ENCODE measurements at places on chromosomes 1 and 21.
A peak's percentile ranks its signal among the peaks of the same experiment; 100 is the strongest.

GRCh38 chr1:236565530-236565929 lies 38.8 kb downstream of the HEATR1 start:
- no peak for ATAC-seq

DNA sequence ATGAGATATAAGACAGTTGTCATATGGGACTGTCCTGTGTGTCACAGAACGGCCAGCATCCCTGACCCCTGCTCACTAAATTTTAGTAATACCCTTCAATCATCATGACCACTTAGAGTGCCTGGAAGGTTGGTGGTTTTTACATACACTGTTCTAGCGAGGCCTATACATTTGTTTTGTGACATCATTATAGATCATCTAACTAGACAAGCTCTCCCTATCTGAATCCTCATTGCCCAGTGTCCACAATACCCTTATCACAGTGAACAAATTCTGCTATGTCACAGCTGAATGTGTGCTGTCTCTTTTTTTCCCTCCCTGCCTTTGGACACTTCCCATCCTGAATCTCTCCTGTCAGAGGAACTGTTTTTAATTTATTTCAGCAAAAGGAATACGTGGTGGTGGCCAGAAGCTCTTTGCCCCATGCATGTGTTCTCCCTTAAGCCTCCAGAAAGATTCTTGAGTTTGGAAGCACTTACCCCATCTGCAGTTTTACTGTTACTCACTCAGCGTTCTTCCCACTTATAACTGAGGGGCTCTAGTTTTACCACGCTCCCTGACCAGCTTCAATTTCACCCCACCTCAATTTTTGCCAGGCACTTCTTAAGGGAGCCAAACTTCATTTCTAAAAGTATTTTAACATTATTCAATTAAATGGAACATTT lies 70.3 kb downstream of the OLFML2B start:
- no peak for ATAC-seq

GRCh38 chr1:17719874-17720273 lies 35.3 kb upstream of the ACTL8 start:
- no peak for ATAC-seq

- no peak for ATAC-seq
Measured at GRCh38 chr1:113617438-113618141, 141.7 kb downstream of the PHTF1 start.

DNA sequence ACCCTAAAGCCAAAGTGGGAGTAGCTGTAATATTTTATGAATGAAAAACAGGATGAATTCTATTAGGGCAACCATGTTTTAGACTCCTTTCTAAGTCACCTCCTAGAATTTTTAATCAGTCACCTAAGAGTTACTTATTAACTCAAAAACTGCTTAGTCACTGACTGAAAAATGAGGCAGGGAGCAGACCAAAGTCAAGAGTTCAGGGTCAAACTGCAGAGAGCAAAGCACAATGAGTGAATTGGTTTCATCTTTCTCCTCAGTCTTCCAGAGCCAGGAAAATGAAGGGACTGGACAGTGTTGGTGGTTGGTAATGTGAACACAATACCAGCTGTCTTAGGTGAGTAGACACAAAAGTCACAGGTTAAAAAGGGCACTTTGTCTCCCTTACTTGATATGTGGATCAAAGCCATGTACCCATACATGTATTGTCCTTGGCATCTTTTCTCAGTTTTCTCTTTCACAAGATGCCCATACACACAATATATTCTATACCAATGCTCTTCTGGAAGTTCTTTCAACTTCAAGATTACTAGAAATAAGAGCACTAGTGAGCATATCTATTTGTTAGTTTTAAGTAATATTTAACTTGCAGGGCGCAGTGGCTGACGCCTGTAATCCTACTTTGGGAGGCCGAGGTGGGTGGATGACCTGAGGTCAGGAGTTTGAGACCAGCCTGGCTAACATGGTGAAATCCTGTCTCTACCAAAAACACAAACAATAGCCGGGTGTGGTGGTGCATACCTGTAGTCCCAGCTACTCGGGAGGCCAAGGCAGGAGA lies 42.2 kb downstream of the ATP1B1 start:
- no peak for ATAC-seq

- no peak for ATAC-seq
Measured at GRCh38 chr1:15639262-15639661, 22.0 kb downstream of the DDI2 start.

DNA sequence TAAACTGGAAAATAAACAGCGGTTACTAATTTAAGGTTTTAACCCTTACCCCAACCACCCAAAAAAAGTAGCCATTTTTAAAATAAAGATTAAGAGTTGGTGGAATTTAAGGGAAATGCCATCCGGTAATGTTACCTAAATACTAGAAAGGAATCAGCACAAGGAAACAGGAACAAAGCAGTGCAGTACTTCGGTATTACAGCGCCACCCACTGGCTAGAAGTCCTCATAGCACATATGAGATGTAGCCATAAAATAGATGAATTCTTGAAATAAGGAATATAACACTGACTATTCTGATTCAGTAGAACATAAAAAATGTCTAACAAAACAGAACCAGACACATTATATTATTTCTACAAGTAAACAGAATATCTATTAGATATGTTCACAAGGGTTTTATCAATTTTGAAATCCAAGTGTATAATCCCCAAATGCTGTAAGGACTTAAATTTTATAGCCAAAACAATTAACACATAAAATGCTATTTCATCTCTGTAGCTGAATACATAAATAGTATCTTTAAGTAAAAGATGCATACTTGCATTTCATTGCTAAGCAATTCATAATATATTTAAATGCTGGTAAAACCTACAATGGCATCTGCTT lies 58.8 kb downstream of the FRRS1 start:
- ATAC-seq = peak; percentile 49

- ATAC-seq = no peak
Measured at GRCh38 chr1:40806731-40807695, 23.4 kb downstream of the KCNQ4 start.

- peak; percentile 27 for ATAC-seq
Measured at GRCh38 chr1:231272173-231272572, 31.2 kb downstream of the GNPAT start.

DNA sequence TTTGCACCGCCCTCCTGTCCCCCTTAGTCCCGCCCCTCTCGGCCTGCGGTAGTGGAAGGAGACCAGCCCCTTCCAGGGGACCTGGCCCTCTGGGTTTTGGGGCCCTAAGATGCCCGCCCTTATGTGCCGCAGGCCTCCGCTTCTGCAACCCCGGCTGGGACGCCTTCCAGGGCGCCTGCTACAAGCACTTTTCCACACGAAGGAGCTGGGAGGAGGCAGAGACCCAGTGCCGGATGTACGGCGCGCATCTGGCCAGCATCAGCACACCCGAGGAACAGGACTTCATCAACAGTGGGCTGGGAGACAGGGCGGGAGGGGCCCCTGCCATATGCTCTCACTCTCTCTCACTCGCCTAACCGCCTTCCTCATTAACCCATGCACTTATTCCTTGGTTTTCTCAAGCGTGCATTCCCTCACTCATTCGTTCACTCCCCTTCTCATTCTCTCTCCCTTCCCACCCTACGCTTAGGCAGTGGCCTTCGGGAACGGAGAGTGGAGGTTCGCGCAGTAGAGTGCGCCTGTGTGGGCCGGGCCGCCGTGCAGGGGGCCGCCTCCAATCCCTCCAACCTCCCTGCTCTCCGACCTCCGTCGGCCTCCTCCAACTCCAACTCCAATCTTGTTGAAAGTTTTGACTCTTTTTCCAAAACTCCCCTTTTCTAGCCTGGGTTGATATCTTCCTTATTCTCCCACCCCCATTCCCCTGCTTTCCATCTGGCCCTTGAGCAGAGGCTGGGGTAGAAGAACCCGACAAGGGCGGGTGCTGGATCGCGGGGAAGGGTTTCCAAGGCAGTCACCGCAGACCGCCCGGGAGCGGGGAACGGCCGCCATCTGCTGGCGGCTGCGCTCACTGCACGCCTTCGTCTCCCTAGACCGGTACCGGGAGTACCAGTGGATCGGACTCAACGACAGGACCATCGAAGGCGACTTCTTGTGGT lies 15.2 kb downstream of the BCAN start:
- ATAC-seq = peak; percentile 36

GRCh38 chr1:61322769-61323168 lies 240.4 kb downstream of the NFIA start:
- ATAC-seq = peak; percentile 59

GRCh38 chr1:229843627-229844238 lies 217.7 kb downstream of the URB2 start:
- ATAC-seq = peak; percentile 39

GRCh38 chr1:229006121-229006870 lies 264.6 kb upstream of the RAB4A start:
- ATAC-seq = no peak
